ENCODE measurements at places on chromosomes 3 and 15. TPM values are rescaled to one million over a fixed set of nuclear protein-coding genes. Genes with fewer than 3 reads are reported as not detected.
A peak's percentile ranks its signal among the peaks of the same experiment; 100 is the strongest.

GRCh38 chr3:118863731-118864322 is 170.8 kb downstream of the IGSF11 start:
- H3K27me3 ChIP-seq = no peaks in the 10 kb centered on the region
- H3K4me3 ChIP-seq = no peak overlapping the region
- no peak for DNase-seq
- H3K27ac ChIP-seq = no peak overlapping the region
- H3K36me3 ChIP-seq = no peaks in the 10 kb centered on the region
- no peaks in the 10 kb centered on the region for H3K4me1 ChIP-seq

The CNTN3 gene
- 3.8 TPM for total RNA-seq

DNA sequence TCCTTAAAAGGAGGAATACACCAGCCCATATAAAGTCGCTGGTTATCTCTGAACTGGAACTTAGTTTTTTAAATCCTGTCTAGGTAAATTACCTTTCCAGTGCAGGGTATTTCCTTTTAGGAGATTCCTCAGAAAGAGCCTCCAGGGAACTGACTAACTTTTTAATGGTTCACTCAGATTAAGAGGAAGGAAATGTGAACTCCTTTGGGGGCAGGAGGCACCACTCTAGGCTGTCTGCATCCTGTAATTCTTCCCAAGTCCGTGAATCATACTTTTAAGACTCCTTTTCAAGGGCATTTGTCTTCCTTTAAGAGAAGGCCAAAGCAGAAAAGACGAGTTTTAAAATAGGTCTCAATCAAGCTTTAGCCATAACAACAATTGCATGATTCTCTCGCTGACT is 871.2 kb upstream of the NR2F2 start:
- peak; percentile 69 for DNase-seq
- H3K27ac ChIP-seq = no peak overlapping the region
- no peaks in the 10 kb centered on the region for H3K4me1 ChIP-seq
- no peaks in the 10 kb centered on the region for H3K36me3 ChIP-seq
- no peaks in the 10 kb centered on the region for H3K27me3 ChIP-seq
- no peak overlapping the region for H3K4me3 ChIP-seq

DNA sequence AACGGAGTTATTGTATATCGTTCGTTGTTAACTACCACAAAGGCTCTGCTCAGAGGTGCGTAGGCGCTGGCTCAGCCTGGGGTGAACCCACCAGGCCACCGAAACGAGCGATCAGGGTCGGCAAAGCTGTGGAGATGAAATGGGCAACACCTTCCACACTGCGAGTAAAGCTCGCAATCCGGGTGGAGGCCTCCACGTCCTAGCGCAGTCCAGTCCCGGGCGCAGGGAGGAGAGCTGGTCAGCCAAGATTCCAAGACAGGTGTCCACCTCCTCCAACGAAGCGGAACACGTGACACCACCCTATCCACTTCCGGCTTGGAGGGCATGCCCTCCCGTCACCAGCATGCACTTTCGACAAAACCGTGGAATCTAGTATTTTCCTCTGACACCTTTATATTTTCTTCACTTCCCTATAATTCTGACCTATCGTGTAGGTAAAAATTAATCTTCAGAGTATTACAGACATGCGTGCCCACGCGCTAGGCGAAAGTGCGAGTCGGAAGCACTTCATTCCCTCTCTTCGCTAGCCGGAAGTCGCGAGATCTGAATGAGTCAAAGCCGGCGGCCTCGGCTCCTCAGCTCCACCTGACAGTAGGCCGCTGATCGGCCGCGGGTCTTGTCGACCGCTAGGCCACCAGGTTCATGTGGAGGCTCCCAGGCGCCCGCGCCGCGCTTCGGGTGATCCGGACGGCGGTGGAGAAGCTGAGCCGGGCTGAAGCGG is at the start of gene PDE12:
PDE12 (plus strand) TSS at position 537 of the 721 bp plus-strand sequence; CDS start at position 643, 106 bp downstream.
- H3K36me3 ChIP-seq = peaks cover 7% of the 10 kb centered on the region
- H3K27ac ChIP-seq = peak within 1 kb of the TSS; percentile 94
- no peaks in the 10 kb centered on the region for H3K27me3 ChIP-seq
- H3K4me3 ChIP-seq = peak within 1 kb of the TSS; percentile 95
- peak; percentile 95 for DNase-seq

Measured in kidney (tissue), 22 donors.